Left colon (tissue), 2 donors: ENCODE measurements at places on chromosomes 2 and 18.
A peak's percentile ranks its signal among the peaks of the same experiment; 100 is the strongest.

- DNase-seq: no peak
Measured at GRCh38 chr2:29487967-29488555, 372.8 kb downstream of the CLIP4 start.

- no peak for DNase-seq
Measured at GRCh38 chr18:62596145-62597005, 73.5 kb downstream of the ZCCHC2 start.

GRCh38 chr18:32753656-32754260, 19.1 kb downstream of the KLHL14 start:
- no peak for DNase-seq

DNA sequence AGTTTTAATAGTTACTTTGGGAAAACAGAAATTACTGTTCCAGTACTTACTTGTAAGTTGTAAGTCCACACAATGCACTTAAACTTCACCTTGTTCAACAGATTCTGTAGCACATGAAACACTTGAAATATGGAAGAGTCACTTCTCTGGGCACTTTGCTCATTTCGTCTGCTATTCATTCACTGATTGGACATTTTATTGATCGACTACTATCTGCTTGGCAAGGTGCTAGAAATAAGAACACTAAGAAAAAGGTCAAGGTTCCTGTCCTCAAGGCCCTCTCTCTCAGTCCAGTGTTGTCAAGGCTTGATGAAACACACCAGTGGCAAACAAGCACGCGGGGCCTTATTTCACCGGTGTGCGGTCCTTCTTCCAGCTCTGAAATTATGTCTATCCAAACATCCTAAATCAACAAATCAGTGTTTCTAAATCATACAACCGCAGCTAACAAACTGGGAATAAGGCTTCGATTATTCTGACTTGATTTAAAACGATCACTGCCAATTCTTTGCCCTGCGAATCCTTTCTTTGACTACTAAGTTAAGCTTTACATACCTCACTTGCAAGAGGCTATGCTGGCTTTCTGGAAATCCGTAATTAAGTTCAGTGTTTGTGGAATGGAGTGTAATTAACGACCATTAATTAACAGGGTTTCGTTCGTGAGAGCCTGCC, 780 bp upstream of the ITGAV start:
- no peak for DNase-seq

GRCh38 chr2:111246620-111247061, 125.9 kb downstream of the BCL2L11 start:
- no peak for DNase-seq

DNA sequence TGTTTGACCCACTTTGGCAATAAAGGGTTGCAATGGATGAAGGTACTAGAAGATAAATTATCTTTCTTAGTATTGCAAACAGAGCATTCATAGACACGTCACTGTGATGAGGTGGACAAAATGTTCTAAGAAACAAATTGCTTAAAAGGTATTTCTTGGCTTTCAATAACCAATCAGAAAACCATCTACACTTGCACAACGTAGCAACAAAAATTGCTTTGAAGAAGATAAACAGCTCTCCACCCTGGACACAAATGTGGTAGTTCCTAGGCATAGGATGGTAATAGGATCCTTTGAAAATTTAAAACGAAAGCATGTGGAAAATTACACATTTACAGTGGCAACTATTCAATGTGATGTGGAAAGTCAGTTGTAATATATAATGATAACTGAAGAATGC, 439.9 kb upstream of the ETAA1 start:
- DNase-seq: no peak

DNA sequence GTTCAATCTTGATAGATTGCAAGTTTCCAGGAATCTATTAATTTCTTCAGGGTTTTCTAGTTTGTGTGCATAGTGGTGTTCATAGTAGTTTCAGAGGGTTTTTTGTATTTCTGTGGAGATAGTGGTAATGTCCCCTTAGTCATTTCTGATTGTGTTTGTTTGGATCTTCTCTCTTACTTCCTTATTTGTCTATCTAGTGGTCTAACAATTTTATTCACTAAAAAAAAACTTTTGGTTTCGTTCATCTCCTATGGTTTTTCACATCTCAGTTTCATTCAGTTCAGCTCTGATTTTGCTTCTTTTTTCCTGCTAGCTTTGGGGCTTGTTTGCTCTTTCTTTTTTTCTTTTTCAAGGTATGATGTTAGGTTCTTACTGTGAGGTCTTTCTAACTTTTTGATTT, 94.5 kb downstream of the SNTG2 start:
- no peak for DNase-seq

DNA sequence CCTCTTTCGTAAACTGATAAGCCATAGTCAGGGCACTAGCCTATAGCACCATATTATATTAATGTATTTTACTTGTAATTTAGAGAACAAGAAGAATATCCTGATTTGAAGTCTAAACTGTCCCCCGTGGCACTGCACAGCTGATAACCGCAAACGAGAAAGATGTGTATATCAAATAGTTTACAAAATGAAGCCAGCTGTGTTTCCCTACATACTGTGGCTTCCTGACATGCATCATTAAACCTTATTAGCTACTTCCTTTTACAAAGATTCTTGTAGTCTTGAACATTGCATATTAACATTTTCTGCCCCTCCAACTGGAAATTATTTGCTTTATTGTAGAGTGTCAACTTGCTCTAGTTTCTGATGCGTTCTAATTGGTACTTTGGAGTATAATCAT, 153.5 kb upstream of the NFATC1 start:
- DNase-seq: no peak

- no peak for DNase-seq
Measured at GRCh38 chr2:104965900-104966299, 72.0 kb upstream of the MRPS9 start.

DNA sequence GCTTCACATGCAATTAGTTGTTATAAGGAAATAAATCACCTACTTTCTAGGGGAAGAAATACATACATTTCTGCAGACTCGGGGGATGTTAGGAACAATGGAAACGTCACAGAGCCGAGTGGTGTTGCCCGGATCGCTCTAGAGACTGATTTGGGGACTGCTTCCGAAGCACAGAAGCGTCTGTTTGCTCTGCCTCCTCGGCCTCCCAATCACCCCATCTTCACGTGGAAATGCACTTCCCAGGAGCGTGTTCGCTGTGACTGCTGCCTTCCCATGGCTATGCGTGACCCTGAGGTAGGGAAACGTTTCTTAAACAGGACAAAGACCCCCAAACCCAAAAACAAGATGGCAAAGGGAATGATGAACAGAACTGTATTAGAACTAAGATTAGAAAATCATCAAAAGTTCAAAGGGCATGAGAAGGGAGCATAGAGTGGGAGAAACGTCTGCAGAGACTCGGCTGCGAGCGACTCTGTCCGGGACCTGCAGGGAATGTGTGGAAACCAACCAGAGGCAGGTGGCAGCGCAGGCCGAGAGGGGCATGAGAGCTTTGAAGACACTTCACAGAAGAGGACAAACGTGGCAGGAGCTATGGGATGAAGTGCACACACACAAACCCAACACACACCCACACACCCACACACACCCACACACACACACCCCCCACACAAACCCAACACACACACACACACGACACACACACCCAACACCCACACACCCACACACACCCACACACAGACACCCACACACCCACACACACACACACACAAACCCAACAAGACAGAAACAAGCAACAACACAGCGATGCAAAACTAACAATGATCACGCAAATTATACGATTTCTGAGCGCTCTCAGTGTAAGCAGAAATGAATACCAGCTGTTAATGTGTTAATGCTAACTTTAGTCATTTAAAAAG, 41.3 kb downstream of the RTP5 start:
- DNase-seq: no peak

GRCh38 chr2:120503793-120504571, 158.0 kb downstream of the INHBB start:
- no peak for DNase-seq

DNA sequence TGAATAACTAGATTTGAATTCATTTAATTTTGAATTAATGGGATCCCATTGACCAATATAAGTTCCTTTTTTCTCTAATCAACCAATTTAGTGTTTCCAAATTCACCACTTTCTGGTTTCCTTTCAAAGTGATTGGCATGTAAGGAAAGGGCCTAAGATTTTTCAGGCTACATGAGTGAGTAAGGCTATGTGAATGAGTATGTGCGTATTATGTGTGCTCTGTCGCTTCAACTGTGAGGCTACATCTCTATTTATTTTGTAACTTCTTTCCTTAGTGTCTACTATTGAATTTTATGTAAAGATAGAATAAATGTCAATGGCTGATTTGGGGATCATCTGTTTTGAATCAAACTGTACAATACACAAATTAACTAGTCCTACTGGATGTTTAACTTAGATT, 110.6 kb downstream of the ABCA12 start:
- DNase-seq: no peak

DNA sequence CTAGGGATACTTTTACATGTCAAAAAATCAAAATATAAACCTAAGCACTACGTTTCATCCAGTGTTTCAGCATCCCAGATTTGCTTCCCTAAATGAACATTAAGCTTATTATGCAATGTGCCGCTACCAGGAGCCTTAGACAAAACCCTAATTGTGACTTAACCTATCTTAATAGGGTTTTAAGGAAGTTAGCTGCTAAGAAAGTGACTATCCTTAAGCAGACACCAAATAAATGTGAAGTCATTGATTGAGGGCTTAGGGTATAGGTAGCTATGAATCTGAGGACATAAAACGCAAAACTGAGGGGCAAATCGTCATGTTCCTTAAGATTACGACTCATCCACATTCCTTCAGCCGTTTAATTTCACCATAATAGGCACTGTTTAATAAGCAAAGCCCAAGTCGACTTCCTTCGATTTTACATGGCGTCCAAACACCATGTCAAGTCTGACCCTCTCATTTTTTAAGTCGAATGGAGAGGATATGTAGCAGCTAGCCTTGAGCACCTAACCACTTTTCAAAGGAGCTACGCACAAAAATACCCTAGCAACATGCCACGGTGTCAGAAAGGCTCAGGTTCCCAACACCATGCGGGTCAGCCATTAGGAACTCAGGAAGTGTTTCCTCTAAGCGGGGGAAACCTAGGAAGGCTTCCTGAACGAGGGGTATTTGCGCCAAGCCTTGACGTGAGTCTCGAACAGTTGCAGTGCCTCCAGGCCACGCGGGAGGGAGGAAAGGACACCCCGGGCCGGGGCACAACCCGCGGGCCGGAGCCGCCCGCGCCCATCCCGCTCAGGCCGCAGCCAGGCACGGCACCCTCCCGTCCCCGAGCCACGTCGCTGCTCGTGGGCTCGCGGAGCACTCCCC, 1.0 kb downstream of the HDLBP start:
- DNase-seq: no peak

DNA sequence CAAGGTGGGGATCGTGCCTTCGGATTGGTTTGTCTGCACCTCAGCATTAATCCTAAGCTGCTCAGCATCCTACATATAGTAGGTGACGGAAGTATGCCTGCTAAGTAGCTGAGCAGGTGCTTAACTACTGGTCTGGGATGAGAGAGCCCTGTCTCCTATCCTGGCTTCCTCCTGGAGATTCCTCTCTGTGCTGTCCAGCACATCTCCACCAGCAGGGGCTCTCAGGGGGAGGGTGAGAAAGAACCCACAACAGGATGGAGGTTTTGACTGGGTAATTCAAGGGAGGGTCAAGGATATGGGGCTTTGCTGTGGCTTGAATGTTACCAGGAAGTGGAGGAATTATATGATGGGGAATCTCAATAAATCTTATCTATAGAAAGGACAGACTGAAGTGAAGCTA, 45.4 kb upstream of the KIF5C start:
- DNase-seq: no peak

- no peak for DNase-seq
Measured at GRCh38 chr2:82282111-82282882, 1977.7 kb upstream of the LRRTM1 start.

- no peak for DNase-seq
Measured at GRCh38 chr18:46332921-46333341, 228.7 kb downstream of the HAUS1 start.

GRCh38 chr2:241475267-241475666, 33.1 kb downstream of the STK25 start:
- no peak for DNase-seq

- DNase-seq: no peak
Measured at GRCh38 chr18:76764291-76764901, 58.0 kb upstream of the ZNF236 start.

DNA sequence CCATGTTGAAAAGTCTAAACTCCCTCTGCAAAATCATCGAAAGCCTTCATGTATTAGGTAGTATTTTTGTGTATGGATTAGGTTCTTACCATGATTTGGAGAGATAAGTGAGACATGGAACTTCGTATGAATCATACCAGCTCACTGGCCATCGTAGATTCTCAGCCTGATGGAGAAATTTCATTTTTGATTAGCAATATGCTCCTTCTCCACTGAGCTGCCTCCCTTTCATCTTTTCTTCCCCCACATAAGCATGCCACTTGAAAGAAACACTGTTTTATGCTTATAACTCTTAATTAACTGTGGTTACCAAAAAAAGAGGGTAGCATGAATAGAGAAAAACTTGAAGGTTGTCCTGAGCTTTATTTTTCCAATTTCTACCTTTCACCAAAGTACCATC, 111.9 kb downstream of the NCK2 start:
- DNase-seq: no peak

GRCh38 chr2:124571836-124572235, 546.7 kb downstream of the CNTNAP5 start:
- no peak for DNase-seq

GRCh38 chr2:26043862-26044696, 10.2 kb downstream of the RAB10 start:
- peak; percentile 56 for DNase-seq

DNA sequence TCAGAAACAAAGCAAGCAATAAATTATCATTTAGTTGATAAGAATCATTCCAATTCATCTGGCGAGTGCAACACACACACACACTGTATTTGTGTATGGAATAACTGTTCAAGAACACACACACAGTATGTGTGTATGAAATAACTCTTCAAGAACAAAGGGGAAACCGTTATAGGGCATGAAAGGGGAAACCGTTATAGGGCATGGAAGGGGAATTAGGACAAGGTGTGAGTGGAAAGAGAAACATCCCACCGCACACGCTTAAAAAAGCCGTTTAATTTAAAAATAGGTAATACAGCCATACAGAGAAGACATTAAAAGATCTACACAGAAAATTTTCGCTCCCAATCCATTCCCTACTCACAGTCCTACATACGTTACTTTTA, 607 bp upstream of the TSN start:
- no peak for DNase-seq

- no peak for DNase-seq
Measured at GRCh38 chr18:22456116-22456480, 38.4 kb upstream of the CTAGE1 start.

- DNase-seq: no peak
Measured at GRCh38 chr2:42847596-42848151, 55.3 kb upstream of the HAAO start.

GRCh38 chr2:236254674-236255073, 9.5 kb downstream of the ASB18 start:
- DNase-seq: no peak

GRCh38 chr18:58544616-58545337, 84.1 kb downstream of the ALPK2 start:
- no peak for DNase-seq

- DNase-seq: no peak
Measured at GRCh38 chr2:191202209-191202721, 42.9 kb upstream of the MYO1B start.

DNA sequence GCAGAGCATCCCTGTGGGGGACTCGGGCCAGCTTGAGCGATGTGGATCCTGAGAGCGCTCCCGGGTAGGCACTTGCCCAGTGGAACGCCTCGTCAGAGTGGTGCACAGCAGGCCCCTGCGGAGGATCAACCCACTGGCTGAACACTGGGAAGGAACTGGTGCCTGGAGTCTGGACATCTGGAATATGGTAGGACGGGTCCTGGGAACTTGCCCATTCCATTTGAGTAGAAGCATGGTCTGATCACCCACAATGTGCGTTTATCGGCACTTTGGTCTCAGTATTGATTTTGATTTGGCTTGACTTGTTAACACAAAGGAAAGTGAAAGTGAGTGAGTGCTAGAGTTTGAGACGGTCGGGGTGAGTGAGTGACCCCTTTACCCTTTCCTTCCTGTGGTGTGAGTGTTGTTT, 1336.2 kb upstream of the CHAC2 start:
- DNase-seq: no peak
